ENCODE measurements at places on chromosomes 1 and 21.

DNA sequence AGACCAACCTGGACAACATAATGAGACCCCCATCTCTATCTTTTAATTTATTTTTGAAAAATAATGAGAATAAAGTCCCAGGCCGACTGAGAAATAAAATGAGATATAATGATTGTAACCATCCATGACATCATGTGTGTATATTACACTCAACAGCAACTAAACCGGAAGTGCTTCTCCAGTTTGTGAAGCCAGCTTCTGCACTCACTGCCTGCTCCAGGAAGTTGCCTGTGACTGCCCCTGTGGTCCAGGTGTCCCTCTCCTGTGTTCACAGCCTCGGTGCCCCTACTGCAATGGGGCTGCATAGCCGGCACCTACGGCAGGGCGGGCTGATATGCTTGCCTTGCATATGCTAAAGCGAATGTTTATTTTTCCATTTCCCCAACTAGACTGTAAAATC, 68.3 kb downstream of the SSBP3 start:
- no peak for DNase-seq

- DNase-seq = no peak
These were observed 3.2 kb upstream of the ARTN start for GRCh38 chr1:43930168-43930948.

DNA sequence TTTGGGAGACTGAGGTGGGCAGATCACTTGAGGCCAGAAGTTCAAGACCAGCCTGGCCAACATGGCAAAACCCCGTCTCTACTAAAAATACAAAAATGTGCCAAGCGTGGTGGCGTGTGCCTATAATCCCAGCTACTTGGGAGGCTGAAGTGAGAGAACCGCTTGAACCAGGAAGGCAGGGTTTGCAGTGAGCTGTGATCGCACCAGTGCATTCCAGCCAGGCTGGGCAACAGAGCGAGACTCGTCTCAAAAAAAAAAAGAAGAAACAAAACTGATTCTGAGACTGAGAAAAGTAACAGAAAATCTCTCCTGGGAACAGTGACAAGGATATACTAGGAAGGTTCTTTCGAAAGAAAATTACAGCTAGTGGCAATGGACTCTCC, 20.9 kb downstream of the USP48 start:
- no peak for DNase-seq

DNA sequence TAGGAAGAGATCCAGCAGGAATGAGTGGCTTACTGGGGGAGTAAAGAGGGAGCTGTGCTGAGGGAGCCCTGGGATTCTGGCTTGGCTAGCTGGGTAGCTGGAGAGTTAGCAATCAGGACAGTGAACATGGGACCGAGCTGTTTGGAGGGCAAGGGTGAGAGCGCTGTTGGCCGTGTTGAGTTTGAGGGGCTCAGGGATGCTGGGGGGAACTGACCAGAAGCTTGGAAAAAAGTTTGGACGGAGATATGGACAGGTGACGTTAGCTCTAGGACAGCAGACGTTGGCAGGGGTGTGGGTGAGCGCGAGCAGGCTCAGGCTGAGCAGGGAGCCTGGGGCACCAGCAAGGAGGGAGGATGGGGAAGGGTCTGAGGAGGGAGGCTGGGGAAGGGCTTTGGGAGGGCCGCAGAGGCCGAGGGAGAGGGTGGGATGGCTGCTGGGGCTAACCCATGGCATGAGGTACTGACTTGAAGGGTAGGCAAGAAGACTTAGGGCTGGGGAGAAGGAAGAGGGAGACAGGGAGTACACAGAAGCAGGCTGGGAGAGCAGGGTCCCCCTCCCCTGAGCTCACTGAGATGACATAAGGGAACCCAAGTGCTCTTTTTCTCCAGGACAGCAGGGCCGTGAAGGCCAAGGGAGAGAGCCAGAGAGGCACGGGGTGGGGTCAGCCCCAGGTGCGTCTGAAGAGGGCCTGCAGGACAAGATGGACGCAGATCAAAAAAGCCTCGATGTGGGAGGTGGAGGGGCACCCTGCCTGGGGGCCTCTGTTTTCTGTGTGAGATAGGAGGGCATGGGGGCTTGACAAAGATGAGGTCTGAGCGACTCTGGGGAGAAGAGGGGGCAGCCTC, 8.2 kb downstream of the SH2D2A start:
- DNase-seq = no peak
